CD4-positive, alpha-beta T cell (primary cell): ENCODE measurements at places on chromosomes 16 and 17.
A peak's percentile ranks its signal among the peaks of the same experiment; 100 is the strongest.

DNA sequence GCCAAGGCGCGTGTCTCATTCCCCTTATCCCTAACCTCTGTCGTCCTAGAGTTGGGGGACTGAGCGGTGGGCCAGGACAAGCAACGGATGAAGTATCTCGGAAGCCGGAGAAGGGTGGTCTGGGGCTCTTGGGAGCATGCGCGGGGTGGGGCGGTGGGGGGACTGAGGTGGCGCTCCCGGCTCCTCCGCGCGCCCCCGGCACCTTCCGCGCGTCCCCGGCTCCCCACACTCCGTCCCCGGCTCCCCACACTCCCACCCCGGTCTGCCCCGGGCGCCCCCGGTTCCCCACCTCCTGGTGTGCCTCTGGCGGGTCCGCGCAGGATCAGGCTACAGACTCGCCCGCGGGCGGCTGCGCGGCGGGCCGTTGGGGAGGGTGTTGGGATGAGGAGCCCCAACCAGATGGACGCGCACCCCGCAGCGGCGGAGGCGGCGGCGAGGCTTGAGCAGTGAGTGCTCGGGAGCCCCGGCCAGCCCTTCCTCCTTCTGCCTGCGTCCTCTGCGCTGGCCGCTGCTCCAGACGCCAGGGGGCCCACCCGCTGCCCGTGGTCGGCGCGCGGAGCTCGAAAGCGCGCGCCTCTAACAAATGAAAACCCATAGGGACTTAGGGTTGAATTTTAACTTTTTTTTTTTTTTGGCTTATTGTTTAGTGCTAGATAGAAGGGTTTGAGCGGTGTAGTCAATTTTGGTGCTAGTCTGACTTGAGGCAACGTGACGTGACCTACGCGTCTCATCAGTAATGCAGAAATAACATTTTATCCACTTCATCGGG lies 5.6 kb upstream of the CRYM start:
- DNase-seq = no peak

DNA sequence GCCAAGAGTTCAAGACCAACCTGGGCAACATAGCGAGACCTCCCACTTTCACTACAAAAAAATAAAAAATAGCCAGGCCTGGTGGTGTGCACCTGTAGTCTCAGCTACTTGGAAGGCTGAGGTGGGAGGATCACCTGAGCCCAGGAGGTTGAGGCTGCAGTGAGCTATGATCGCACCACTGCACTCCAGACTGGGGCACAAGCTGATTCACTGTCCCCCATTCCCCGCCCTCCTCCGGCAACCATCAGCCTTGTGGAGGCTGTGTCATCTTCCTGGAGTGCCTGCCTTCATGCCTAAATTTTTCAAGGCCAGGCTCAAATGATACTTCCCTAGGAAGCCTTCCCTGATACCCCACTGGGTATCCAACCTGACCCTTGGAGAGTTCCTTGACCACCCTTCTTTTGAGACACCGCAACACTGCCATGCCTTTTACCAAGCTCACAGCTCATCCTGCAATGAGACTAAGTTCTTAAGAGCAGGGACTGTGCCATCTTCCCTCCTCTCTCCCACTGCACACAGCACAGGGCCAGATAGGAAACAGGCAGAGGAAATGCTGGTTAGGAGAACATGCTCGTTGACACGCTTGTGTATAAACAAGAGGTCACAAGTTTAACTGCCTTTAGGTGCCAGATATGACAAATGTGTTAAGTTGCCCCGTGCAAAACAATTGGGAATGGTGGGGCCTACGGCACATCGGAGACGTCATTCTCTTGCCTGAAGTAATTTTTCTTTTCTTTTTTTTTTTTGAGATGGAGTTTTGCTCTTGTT lies 3.9 kb upstream of the SRCAP start:
- DNase-seq = no peak

GRCh38 chr16:49788986-49789385 lies 66.9 kb downstream of the ZNF423 start:
- DNase-seq = no peak

- no peak for DNase-seq
Measured at GRCh38 chr16:85573045-85573695, 40.0 kb upstream of the GSE1 start.

GRCh38 chr16:56625943-56626654 lies 518 bp downstream of the MT1E start:
- DNase-seq = no peak

- no peak for DNase-seq
Measured at GRCh38 chr17:67138392-67138791, 94.0 kb downstream of the CACNG1 start.

DNA sequence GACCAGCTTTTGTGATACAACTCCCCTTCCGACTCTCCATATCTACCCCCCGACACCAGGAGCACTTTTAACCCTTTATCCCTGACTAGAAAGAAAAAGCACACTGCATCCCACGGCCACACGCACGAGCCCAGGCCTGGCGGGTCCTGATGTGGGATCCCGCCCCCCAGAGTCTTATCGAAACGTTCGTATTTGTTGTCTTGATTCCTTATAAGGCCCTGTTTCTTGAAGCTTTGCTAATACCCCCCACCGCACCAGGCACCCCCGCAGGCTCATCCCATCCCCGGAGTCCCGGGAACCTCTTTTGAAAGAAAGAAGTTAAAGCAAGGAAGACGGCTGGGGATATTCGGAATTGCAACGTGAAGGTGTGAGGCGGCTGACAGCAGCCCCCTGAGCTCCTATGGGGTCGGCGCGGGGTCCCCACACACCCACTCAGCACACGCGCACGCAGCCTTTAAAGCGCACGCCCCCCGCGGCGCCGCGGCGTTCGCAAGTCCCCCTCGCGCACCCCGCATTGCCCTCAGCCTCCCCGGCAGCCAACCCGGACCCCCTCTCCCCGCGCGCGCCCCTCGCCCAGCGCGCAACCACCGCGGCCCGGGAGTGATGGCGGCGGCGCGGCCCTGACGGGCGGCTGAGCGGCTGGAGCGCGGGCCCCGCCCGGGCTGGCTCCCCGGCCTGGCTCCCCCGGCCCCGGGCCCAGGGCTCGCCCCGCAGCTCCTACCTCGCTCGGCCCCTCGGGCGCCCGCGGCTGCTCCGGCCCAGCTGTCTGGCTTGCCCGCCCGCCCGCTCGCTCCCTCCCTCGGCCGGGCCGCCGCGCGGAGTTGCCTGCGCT lies 448 bp downstream of the STAT5B start:
- peak; percentile 22 for DNase-seq

GRCh38 chr16:75319513-75320411 lies 68.3 kb upstream of the BCAR1 start:
- no peak for DNase-seq

DNA sequence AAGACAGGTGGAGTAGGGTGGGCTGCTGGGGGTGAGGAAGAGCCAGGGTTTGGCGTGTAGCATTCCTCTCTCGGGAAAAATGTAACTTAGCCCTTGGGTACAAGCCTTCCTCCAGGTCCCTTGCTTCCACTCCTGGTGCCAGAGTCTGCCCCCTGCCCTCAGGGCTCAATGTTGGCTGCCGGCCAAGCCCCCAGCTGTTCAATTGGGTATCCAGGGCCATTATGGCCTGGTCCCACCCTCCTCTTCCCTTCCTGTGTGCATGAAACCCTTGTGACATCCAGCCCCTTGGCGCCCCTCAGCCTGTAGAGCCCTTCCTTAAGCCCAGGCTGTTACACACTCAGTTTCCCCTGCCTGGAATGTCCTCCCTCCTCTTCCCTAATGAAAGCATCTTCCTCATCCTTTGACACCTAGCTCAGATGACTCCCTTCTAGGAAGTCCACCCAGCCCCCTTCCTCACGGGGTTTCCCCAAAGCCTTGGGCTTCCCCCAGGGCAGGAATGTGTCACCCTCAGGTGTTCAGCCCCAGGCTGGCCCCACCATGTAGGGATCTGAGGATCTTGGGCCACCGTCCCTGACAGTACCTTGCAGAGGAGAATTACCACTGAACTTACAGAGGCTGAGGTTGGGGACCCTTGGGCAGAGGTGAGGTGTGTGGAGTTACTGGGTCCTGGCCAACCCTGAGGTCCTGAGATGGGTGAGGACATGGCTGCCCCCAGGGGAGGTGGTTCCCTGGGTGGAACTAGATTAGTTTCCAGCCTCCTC lies 30.0 kb downstream of the B9D1 start:
- DNase-seq = no peak

GRCh38 chr17:82333279-82334171 lies at the start of gene SECTM1:
SECTM1 (minus strand) TSS chr17:82333766; CDS start chr17:82327240, 6,526 bp downstream.
- DNase-seq = peak; percentile 47

GRCh38 chr17:82152556-82153294 lies 54.7 kb upstream of the FASN start:
- no peak for DNase-seq

GRCh38 chr16:80587071-80587470 lies 46.3 kb downstream of the DYNLRB2 start:
- DNase-seq = no peak

DNA sequence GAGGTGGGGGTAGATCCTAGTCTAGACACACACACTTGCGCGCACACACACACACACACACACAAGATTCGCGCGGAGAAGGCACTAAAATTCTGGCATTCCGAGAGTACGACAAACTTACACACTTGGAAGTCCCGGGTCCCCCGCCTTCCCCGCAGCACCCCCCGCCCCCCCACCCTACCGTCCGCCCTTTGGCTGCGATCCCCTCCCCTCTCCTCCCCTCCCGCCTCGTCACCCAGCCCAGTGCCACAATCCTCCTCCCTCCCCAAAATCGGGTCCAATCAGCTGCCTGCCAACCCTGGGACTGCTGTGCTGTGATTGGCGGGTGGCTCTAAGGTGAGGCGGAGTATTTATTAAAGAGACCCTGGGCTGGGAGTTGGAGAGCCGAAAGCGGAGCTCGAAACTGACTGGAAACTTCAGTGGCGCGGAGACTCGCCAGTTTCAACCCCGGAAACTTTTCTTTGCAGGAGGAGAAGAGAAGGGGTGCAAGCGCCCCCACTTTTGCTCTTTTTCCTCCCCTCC lies at the start of gene SOX9:
TSS of gene SOX9 (plus strand) at position 379 of the 522 bp plus-strand sequence. CDS start 372 bp downstream, outside the sequence.
- DNase-seq = no peak

GRCh38 chr17:27593232-27593856 lies 37.6 kb upstream of the LGALS9 start:
- DNase-seq = no peak

DNA sequence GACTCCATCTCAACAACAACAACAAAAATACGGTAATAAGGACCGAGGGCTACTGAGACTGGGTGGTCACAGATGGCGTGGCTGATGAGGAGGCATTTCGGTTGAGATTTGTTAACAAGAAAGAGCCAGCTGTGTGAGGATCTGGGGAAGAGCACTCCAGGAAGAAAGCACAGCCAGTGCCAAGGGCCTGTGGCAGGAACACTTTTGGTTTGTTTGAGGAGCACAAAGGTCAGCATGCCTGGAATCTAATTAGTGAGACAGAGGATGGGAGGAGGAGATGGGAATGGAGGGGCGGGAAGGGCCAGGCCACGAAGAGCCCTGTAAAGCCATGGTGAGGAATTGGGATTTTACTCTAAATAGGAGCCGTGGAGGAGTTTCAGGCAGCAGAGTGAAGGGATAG lies 24.9 kb downstream of the HASPIN start:
- DNase-seq = no peak

DNA sequence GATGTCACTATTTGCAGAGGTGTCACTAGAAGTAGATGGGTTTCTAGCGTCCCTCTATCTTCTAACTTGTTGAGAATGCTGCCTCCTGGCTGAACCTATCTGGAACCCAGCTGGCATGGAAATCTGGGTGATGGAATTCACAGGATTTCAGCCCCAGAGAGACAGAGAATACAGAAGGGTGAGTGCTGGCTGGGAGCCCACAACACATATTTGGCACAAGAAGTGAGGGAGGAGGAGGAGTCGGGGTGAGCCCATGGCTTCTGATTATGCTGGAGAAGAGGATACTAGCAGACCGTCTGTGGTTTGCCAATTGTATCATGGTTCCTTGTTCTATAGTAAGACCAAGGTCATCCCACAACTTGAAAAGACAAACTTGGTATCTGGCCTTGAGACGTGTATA lies 557.8 kb upstream of the SALL1 start:
- DNase-seq = no peak

DNA sequence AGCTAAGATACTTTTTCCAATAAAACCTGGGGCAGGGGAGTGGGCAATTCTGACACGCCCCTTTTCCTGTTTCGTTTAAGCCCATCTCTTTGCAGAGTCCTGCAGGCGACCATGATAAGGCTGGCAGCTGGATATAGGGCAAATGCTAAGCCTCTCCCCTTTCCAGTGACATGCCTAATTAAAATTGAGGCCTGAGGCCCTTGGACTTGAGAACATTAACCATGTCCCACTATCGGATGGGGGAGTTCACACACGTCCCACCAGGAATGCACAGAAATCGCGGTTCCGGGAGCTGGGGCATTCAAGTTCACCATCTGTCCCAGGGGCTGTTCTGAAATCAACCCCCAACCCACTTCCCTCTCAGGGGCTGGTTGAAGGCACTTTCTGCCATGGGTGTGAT lies 109.2 kb upstream of the FOXF1 start:
- DNase-seq = no peak

DNA sequence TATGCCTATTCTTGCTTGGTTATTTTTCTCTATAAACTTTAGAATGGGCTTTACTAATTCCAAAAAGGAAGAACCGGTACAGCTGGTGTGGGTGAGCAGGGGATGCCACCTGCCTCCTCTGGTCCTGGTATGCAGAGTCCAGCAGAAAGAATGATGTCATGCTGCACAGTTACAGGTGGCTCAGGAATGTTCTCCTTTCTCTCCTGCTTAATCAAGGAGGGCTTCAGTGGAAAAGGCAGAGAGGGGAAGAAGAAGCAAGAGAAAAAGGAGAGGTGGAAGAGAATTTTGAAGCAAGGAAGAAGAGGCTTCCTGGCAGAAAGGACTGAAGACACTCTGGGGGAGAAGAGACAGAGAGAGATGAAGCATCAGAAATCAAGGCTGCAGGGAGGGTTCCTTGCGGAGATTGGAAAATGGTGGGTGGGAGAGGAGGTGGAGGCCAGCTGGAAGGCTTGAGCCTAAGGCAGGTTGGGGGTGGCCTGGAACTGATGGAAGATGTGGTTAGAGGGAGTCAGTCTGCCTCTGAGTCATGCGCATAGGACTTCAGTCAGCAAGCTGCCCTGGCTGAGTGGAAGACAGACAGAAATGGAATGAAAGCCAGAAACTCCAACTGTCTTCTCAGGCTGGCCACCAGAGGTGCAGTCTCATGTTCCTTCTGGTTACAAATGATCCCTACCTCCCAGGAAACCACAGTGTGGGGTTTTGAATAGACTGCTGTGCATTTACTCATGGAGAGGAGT lies 64.6 kb upstream of the CRHR1 start:
- no peak for DNase-seq

GRCh38 chr17:49386373-49386772 lies 24.3 kb upstream of the ZNF652 start:
- DNase-seq = no peak

GRCh38 chr16:3513892-3514583 lies 13.2 kb downstream of the CLUAP1 start:
- DNase-seq = no peak
